Renal cortex interstitium (tissue), 15 donors: ENCODE measurements at places on chromosomes 11 and 22. TPM values are rescaled to one million over a fixed set of nuclear protein-coding genes. Genes with fewer than 3 reads are reported as not detected.

The MMP12 gene
- 1.9 TPM for polyA plus RNA-seq

The RIMBP3C gene
- polyA plus RNA-seq, result 0.30 TPM

The NPAS4 gene
- 0.30 TPM for polyA plus RNA-seq

The FIBP gene
- 92.2 TPM for polyA plus RNA-seq

DNA sequence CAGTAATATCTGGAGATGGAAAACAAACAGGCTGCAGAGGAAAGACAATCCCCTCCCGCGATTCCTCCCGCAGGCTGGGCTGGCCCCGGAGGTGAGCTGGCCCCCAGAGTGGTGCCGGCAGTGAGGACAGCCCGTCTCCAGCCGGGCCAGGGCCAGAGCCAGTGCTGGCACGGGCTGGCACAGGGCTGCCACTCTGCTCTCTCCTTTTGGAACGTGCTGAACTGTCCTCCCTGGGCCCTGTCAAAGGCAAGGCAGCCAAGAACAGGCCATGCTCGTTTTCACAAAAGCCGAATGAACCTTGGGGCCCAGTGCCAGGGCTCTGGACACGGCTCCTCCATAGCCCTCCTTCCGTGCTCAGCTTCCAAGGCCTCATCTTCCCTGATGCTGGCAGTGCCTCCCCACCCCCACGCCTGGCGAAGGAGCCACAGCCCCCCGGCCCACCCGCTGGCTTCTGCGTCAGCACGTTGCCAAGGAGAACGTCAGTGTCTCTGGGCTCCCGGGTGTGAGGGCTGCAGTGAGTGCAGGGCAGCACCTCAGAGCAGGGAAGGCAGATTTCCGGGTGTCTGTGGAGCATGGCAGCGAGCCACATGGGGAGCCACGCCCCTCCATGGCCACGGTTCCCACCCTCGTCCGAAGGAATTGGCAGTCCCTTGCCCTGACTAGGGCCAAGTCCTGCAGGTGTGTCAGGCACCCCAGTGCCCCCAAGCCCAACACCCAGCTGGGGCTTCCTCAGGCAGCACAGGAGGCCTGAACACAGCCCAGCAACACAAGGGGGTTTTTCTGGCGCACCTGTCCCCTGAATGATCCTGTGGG is 28.6 kb downstream of the GNAZ start:
- no peak for DNase-seq

GRCh38 chr11:131389582-131389981 is 19.2 kb downstream of the NTM start:
- no peak for DNase-seq

GRCh38 chr11:96303064-96303463 is 39.9 kb downstream of the MAML2 start:
- DNase-seq, result no peak

DNA sequence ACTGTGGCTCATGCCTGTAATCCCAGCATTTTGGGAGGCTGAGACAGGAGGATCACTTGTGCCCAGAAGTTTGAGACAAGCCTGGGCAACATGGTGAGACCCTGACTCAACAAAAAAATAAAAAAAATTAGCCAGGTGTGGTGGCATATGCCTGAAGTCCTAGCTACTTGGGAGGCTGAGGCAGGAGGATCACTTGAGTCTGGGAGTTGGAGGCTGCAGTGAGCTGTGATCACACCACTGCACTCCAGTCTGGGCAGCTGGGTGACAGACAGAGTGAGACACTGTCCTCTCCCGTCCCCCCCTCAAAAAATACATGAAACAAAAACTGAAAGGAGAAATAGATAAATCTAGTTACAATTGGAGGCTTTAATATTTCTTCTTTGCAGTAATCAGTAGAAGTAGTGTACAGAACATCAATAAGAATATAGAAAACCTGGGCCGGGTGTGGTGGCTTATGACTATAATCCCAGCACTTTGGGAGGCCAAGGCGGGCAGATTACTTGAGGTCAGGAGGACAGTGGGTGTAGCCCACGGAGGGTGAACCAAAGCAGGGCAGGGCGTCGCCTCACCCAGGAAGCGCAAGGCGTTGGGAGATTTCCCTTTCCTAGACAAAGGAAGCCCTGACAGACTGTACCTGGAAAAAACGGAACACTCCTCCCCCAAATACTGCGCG is 19.6 kb upstream of the DLAT start:
- no peak for DNase-seq
